ENCODE measurements at places on chromosomes 11 and 22.
A peak's percentile ranks its signal among the peaks of the same experiment; 100 is the strongest.

DNA sequence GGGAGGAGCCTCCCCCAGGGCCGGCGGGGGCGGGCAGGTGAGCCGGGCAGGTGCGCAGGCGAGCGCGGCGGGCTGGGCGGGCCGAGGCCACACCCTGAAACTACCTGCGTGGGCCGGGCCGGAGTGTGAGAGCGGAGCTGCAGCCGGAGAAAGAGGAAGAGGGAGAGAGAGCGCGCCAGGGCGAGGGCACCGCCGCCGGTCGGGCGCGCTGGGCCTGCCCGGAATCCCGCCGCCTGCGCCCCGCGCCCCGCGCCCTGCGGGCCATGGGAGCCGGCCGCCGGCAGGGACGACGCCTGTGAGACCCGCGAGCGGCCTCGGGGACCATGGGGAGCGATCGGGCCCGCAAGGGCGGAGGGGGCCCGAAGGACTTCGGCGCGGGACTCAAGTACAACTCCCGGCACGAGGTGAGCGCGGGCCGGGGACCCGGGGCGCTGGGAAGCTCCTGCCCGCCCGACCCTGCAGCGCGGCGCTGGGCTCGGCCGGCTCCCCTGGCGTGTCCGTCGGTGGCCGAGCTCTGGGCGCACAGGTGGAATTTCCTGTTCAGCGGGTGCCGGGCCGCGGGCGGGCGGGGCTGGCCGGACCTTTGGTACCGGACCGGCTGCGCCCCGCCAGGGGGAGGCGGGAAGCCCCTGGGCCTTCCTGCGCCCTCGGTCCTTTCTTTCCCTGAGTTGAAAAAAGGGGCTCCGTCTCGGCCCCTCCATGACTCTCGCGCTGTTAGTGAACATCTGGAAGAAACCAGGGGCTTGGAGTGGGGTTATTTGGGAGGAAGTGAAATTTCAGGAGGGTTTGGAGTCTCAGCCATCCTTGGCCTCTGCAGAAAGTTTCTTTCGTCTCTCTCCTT, at the start of gene ST14:
ST14 (plus strand) TSS at position 126 of the 841 bp plus-strand sequence; CDS start at position 324, 198 bp downstream.
- DNase-seq = peak; percentile 81

DNA sequence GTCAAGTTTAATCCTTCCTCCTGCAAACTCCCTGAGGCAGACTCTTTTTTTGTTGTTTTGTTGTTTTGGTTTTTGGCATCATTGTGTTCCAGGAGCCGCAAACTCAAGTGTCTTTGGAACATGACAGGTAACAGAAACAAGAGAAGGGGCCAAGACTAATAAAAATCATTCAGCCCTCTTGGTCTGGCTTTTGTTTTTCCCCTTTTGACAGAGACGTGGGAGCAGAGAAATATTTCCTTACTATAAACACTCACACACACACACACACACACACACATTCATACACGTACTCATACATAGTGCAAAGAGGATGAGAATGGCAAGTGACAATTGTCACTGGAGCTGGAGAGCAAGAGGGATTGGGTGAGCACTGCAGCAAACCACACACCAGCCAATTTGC, 10.4 kb upstream of the ASPHD2 start:
- no peak for DNase-seq

DNA sequence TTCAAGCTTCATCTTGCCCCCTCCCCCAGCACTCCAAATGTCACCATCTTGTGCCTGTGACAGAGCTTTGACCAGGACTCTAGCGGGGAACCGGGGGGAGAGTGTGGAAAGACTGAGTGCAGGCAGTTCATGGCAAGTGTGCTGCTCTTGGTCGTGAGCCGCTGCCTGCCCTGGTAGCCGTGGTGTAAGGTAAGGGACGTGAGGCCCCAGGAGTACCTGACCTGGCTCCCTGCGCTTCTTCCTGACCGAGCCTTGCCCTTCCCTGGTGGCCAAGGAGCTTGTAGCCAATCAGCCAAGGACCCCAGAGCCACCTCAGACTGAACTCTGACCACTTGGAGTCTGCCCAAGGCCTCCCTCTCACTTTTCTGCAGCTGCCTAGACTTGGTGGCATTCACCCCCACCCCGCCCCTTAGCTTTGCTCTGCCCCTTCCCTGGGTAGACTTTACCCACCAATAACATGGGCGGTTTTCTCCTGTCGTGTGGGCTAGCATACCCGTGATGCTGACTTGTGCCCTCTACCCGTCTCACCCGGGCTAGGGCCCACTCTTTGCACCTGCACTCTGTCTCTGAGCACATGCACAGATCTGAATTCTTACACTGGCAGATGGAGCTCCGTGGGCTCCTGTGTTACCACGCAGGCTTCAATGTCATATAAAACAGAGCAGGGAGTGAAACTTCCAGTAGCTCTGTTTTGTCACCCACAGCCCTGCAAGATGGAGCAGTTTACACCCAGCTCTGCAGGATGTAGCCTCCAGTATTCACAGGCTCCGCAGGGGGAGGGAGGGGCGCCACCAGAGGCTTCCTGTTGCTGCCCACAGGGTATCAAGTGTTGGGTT, 1.5 kb downstream of the DGKZ start:
- no peak for DNase-seq

DNA sequence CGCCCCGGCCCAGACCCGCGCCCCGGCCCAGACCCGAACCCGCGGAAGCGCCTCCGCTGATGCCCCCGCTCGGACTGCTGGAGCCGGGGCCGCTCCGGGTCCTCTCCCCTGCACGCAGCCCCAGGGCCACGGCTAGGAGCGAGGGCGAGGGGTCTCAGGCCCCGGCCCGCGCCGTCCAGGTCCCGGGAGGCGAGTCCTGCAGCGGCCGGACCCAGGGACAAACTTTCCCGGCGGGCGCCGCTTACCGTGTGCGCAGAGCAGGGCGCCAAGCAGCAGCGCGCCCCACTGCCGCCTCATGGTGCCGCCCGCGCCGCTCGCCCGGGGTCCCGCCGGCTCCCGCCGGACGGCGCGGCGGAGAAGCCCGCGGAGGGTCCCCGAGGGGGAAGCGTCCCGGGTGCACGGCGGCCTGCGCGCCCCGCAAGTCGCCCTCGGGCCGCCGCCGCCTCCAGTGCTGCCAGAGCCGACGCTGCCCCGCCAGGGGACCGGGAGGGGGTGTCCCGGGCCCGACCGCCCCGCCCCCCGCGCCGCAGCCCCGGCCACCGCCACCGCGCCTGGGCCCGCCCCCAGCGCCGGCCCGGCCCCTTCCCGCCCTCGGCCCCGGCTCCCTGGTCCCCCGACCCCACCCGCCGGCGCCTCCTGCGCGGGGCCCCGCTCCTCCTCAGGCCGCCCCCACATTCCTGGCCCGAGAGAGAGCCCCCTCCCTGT, at the start of gene LRP4:
LRP4 (minus strand) TSS at position 468 of the 705 bp plus-strand sequence; CDS start at position 297, 171 bp downstream.
- no peak for DNase-seq

DNA sequence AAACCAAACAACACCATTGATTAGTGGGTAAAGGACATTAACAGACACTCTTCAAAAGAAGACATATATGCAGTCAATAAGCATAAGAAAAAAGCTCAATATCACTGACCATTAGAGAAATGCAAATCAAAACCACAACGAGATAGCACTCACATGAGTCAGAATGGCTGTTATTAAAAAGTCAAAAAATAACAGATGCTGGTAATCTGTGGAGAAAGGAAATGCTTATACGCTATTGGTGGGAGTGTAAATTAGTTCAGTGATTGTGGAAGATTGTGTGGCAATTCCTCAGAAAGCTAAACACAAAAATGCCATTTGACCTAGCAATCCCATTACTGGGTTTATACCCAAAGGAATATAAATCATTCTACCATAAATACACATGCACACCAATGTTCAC, 182.6 kb downstream of the TRPC6 start:
- no peak for DNase-seq

DNA sequence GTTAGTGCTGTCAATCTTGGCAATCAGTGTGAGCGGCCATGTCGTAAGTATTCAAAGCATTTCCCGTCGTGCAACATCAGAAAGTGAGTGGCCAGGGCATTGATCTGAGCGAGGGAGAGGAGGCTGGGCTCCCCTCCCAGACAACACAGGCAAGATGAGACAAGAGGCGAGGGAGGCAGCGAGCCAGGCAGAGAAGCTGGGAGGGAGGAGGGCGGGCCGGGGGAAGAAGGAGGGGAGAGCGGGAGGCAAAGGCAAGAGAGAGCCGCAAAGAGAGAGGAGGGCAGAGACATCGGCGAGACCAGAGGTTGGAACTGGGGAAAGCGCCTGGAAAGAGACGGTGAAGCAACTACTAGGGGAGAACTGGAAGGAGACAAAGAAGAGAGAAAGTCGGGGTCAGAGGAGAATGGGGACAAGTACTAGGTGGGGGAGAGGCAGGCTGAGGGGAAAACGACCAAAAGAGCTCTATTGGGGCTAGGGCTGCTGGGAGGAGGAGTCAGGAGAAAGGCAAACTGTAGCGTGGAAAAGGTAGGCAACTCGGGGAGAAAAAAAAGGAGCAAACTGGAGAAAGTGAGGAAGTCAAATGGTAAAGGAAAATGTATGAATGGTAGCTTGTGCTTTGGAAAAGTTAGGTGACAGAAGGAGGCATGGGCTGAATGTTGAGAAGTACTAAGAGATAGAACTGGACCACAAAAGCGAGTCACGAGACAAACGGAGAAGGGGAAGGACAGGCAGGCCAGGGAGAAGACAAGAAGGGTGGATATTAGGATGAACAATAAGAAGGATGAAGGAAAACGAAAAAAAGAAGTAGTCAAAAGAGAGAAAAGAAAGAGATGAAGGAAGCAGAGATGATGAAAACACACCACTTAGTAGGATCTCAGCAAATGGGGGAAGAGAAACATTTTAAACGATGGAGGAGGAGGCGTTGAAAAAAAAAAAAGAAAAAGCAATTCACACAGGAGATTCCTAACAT, 130.5 kb upstream of the C11orf58 start:
- DNase-seq = no peak
